A549 (cell line): ENCODE measurements at places on chromosomes 2 and 18.

DNA sequence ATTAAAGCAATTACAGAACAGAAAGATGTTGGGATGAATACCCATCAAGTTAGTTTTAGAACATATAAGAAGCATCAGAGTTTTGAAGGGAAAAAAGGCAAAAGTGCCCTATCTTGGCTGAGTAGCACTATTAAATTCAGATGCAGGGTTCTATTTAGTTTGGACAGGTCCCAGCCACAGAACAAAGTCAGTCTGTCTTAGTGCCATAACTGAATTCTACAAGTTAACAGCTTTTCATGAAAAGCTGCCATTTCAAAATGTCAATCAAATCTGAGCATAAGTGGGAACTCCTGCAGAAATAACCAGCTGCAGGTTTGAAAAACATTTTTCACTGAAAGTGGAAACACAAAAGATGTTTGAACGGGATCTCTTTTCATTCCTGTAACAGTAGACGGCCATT is 160.4 kb downstream of the SRBD1 start:
- DNase-seq: no peak

GRCh38 chr2:216546241-216546640 is 47.6 kb downstream of the RPL37A start:
- DNase-seq: no peak

DNA sequence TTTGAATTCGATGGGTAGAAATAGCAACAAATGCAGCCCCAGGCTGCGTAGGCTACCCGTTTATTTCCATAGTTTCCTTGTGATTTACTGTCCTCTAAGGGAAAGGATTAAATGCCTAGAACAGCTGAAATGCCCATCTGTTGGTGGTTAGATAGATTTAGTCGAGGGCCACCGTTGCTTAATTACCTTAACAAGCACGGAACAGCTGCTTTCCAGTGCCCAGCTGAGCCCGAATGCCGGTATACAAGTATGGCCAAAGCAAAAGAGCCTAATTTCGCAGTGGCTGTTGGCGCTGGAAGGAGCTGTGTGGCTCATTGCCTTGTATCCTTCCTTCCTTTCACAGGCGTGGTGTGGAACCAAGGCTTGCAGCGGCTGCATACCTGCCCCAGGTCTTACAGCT is 109.1 kb downstream of the CABLES1 start:
- DNase-seq: no peak

DNA sequence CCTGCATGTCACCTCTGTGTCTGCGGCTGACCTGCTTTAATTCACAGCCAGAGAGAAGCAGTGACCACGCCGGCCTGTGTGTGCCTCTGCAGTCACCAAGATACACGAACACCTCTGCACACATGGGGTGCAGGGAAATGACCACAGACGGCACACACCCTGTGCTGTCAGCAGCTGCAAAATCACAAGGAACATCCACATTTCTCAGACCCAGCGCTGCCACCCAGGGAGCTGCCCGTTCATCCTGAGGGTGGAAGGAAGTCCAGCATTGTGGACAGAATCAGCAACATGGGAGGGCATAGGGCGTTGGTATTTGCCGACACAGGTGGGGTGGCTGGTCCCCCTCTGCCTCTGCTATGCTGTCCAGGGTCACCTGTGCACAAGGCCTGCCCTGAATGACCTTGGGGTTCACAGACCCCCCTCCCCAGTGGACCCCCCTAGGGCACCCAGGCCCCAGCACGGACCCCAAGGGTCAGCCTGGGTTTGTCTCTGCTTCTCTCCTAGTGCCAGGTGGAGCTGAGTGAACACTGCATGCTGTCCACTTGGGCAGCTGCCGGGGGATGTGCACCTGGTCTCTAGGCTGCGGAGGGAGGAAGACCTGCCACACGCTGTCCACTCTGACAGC is 107.4 kb downstream of the PXDN start:
- DNase-seq: no peak

DNA sequence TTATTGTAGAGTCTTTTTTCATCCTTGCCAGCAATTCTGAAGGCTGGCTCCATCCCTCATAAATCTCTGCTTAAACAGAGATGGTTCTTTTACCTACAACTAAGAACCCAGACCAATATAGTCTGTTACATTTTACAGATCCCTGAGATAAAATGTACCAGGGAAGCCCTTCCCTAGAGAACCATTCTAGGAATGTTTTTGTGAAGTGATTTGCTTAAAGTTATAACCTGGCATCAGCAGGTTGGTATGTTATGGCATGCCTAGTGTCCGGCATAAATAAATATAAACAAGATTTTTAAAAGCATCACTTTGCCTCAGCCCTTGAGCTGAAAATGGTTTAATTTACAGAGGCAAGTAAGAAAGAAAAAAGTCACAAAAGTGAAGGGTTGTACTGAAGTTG is 18.5 kb upstream of the NPAS2 start:
- no peak for DNase-seq

DNA sequence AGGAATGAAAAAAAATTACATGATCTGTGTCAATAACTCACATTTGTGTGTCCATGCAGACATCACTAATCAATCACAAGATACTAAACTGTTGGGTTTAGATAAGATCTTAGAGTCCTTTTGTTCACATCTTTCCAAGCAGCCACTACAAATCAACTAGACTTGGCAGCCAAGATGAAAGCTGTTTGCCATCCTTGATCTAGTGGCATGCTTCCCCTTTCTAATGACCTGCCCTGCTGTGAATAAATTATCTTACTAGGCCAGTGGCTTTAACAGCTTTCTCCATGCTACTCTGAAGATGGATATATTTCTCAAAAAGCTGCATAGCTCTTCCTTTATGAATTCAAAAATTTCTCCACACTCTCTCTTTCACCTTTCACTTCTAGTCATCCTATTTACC is 1338.0 kb upstream of the ACVR2A start:
- DNase-seq: no peak

DNA sequence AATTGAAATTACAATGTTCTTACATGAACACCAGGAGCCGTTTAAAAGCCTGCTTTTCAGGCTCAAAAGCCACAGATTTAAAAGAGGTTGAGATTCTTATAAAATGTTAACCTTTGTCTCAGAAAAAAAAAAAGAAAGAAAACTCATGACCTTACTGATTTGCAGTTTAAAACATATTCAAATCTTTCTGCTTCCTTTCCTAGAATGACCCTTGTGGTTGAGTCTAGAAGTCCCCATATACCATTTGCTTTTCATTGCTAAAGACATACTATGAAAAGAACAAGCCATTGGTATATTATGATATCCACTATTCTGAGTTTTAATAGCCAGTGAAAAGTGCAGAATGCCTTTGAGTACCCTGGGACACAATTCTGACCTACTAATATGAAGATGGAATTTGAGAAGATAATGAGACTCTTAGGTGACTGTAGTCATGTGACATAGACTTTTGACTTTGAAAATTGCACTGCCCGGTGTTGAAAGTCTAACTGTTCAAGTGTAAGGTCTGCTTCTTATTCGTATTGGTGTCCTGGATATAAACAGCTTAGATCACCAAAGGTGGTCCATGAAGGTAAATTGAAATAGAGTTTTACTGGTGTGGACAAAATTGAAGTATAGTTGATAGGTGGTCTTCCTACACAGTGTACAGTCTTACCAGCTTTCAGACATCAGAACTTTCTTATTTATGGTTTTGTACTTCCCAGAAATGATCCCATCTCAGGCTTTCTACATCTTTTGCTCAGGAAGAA is 117.0 kb downstream of the DOCK10 start:
- DNase-seq: no peak

DNA sequence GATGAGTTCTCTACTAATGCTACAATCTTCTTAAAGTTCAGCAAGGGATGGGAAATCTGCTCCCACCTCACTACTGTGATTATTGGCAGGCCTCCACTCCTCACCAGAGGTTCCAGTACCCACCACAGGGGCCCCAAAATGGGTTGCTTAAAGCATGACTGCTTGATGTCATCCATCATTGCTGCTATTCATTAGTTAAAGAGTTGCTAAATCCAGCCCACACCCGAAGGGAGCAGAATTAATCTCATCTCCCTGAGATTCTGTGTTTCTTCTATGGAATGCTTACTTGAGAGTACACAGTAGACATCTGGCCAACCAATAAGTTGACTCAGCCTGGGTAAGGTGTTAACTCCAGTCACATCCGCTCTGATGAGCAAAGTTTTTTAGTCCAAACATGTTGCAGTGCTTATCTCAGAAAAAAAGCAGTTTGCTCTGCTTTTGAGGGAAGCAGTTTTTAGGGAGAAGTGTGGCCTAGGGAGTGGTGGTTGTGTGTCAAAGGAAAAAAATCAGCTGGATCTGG is 690.2 kb upstream of the POU3F3 start:
- no peak for DNase-seq

GRCh38 chr2:234676109-234676782 is 179.4 kb upstream of the ARL4C start:
- no peak for DNase-seq

GRCh38 chr2:218781691-218782527 is at the start of gene CYP27A1:
Gene CYP27A1, plus strand, starts transcription at chr2:218782147. Its CDS starts 36 bp downstream, at chr2:218782183.
- no peak for DNase-seq

DNA sequence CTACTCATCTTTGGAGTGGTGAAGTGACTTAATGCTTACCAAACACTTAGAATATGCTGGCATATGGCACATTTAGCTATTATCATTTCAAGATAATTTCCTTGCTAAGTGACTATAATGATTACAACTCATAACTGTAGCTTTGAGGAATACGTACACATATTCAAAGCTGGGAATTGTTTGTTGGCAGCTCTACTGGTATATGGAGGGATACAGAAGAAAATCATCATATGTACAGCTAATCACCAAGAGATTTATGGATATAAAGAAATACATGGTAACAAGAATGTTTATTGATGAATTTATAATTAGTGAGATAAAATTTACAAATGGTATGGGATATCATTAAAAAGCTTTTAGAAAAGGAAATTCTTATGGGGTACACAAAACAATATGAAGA is 207.2 kb downstream of the GALNT13 start:
- DNase-seq: no peak

DNA sequence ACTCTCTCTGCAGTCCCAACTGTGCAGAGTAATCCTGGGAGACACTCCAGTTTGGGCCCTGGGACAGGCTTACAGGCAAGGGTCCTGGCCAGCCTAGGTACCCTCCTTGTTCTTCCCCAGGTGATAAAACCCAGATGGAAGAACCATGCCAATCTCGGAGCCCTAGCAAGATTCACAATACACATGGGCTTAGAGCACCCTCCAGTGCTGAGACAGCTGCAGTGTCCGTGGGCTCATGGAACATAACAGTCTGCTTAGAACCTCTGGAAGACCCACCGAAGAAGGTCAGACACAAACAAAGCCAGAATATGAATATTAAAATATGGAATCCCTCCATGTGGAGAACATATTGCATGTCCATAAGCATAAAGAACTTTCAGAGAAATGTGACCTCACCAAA is 568.1 kb downstream of the KCNJ3 start:
- no peak for DNase-seq

DNA sequence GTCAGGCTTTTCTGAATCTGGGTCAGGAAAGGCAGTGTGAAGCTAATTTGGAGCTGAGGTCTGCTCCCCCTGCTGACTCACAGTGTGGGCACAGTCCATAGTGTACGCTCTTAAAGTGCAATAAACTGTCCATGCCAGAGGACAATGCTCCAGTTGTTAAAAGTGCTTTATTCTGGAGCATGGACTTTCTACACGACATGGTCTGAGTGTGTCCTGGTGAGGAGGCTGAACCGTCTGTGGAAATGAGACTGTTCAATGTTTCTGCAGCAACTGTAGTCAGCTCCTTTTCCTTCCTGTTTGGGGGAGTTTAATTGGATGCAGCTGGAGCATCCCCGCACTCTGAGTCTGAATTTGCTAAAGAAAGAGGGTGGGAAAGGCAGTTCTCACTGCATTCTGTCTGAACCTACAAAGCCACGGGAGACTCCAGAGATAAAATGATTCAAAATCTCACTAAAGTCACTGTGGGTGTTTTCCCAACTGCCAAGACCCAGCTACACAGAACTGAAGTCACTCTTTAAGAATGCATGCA is 110.2 kb upstream of the TRIB2 start:
- DNase-seq: no peak

DNA sequence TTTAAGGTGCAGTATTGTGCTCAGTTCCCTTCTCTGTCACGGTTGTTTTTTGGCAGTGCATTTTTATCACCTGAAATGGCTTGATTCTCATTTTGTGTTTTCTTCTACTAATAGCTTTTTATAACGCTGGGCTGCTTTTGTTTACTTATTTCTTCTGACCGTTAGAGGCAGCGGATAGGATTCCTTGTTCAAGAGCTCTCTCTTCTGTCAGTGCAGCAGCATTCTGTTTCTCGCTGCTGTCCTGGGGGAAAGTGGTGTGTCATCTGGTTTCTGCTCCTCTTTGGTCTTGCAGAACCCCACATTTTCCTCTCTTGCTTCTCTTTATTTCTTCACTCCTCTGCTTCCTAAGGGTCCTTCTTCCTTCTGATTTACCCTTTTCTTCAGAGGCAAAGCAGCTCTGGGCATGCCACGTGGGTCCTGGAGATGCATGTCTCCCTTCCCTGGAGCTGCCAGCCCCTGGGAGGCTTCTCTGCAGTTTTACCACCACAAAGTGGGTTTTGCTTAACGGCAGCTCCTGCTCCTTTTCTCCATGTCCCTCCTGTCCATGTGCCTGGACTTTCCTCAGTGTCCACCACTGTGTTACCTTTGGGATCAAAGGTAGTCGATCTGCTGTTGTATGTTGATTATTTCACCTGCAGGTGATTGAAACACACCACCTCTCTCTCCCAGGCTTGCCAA is 47.3 kb upstream of the SNTG2 start:
- DNase-seq: no peak

DNA sequence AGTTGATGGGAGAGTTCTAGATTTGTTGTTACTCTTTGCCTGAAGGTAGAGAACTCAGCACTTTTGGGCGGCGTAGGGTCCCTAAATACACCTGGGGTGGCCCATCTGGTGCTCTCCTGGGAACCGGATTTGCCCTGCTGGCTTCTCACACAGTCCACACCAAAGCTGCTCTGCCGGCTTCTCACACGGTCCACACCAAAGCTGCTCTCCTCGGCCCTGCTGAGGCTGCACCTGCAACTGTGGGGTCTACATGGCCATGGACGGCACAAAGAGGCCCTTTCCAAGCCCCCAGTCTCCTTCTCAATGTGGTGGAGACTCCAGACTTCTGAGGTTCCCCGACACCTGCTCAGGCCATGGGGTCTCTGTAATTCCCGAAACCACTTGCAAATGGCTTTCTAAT is 124.8 kb upstream of the GPC1 start:
- DNase-seq: no peak

DNA sequence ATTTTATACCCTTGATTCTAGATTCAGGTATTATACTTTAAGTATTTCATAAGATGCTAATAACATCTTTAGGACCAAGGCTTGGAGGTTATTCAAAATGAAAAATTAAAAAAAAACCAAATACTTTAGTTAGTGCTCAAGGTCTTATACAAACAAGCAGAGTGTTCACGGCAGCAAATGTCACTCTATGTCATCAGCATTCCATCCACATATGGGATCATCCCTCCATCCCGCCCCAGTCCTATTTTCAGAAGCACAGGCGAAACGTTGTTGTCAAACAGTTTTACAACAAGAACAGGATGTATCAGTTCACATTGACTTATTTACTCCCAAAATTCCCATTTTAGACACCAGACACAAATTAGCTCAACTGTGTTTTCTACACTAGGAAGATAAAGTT is 83.7 kb downstream of the DSEL start:
- no peak for DNase-seq

- DNase-seq: no peak
Measured at GRCh38 chr2:72006188-72006736, 141.4 kb downstream of the CYP26B1 start.
